ENCODE measurements at places on chromosomes 4 and X. TPM values are rescaled to one million over a fixed set of nuclear protein-coding genes. Genes with fewer than 3 reads are reported as not detected.
A peak's percentile ranks its signal among the peaks of the same experiment; 100 is the strongest.

- DNase-seq = no peak
Observed at GRCh38 chrX:47202877-47203276, 9.2 kb downstream of the UBA1 start.

- no peak for DNase-seq
Observed at GRCh38 chrX:2406891-2407518, 93.8 kb downstream of the DHRSX start.

- DNase-seq = no peak
Observed at GRCh38 chrX:16469870-16470269, 180.1 kb upstream of the S100G start.

DNA sequence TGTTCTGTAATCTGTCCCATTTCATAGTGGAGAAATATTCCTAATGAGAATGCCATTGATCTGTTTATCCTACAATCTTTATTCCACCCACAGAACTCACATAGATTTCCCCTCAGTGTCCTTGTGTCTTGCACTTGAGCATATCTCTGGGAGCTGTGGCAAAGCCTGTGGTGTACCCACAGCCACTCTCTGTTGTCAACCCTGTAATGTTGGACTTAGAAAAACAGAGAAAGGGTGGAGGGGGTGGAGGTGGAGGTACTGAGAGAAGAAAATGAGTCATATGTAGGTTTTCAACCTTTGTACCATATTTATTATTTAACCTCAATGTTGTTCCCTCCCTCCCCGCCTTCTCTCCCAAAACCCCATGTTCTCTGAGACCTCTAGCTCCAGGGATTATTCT is 46.9 kb upstream of the TLL1 start:
- DNase-seq = no peak

DNA sequence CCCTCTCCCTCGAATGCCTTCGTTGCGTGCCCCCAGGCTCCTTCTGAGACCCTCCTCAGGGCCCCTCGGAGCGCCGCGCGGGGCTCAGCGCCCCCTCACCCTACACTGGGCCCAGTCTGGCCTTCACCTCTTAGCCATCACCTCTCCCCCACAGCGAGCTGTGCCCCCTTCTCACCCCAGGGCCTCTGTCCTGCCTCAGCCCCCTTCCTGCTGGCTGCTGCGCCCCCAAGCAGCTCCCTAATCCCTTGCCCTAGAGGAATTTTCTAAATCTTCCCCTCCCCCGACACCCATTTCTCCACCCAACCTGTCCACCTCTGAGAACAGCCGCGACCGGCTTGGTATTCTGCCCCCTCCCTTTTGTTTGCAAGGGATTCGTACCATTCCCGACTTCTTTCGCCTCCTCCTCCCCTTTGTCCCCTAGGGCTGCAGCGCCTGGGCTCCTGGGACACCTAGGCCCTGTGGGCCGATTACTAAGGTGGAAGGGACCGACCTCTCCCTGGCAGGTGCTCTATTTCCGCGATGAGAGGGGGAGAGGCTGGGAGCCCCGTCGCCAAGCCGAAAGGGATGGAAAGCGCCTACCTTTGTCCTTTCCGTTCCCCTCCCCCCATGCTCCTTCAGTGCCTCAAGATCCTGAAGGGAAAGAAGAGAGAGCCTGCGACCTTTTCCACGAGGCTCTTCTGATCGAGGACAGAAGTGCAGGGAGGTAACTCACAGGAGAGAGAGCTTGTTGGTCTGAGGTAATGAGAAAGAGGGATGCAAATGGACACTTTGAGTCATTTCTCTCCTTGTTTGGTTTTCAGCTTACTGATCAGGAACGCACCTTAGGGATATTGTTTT is 10.9 kb downstream of the DLG3 start:
- DNase-seq = no peak

DNA sequence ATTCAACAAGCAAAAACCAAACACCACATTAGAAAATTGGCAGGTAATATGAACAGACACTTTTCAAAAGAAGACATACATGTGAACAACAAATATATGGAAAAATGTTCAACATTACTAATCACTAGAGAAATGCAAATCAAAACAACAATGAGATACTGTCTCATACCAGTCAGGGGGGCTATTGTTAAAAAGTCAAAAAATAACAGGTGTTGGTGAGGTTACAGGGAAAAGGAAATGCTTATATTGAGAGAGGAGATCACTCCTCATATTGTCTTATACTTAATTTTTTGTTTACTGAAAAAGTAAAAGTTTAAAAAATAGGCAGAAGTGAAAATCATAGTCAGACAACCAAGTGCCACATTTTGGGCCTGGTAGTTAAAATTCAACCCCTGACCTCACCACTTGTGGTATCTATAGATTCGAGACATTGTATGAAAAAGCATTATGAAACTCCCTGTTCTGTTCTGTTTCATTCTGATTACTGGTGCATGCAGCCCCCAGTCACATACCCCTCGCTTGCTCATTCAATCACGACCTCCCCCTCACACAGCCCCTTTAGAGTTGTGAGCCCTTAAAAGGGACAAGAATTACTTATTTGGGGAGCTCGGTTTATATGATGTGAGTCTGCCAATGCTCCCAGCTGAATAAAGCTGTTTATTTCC is 153.7 kb upstream of the FGF16 start:
- no peak for DNase-seq

GRCh38 chr4:16764622-16765021 is 133.8 kb downstream of the LDB2 start:
- no peak for DNase-seq

- peak; percentile 49 for DNase-seq
Observed at GRCh38 chr4:52996261-52997131, 134.4 kb downstream of the RASL11B start.

DNA sequence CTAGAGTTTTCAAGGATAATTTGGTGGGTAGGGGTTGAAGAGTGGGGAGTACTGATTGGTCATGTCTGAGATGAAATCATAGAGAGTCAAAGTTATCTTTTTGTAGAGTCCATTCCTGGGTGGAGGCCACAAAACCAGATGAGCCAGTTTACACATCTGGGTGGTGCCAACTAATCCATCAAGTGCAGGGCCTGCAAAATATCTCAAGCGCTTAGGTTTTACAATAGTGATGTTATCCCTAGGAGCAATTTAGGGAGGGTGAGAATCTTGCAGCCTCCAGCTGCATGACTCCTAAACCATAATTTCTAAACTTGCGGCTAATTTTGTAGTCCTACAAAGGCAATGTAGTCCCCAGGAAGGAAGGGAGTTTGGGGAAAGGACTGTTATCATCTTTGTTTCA is 988.3 kb upstream of the LCORL start:
- no peak for DNase-seq

DNA sequence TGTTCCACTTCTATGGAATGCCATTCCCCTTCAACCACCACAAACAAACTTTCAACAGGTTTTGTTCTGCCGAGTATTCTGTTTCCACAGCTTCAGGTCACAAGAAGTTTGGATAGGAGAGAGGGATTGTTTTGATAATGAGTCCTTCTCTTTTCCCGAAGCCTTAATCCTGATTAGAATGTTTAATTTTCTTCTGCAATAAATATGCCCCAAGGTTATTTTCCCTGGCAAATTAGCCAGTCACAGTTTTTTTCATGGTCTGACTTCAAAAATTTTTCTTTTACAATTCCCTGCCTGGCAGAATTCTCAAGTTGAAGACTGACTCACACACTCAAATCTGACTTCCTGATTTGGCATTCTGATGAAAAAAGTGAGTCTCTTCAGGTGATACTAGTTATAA is 33.1 kb upstream of the EDNRA start:
- no peak for DNase-seq

- no peak for DNase-seq
Observed at GRCh38 chrX:39633293-39633692, 464.5 kb downstream of the BCOR start.

The SHROOM3 gene
- 320 TPM for total RNA-seq

The EDA gene
- total RNA-seq = 8.4 TPM

The CT45A3 gene
- total RNA-seq = not detected

The BCLAF3 gene
- 13.8 TPM for total RNA-seq

The SLC9A7 gene
- 6.2 TPM for total RNA-seq

The TRIM75 gene
- total RNA-seq = not detected

The MSX1 gene
- 1.2 TPM for total RNA-seq

The NHS gene
- 5.6 TPM for total RNA-seq

The RXFP1 gene
- 0.55 TPM for total RNA-seq

The MAGEC1 gene
- not detected for total RNA-seq

The CAMK2D gene
- 61.0 TPM for total RNA-seq
